ENCODE measurements at places on chromosomes 6 and 20. TPM values are rescaled to one million over a fixed set of nuclear protein-coding genes. Genes with fewer than 3 reads are reported as not detected.

DNA sequence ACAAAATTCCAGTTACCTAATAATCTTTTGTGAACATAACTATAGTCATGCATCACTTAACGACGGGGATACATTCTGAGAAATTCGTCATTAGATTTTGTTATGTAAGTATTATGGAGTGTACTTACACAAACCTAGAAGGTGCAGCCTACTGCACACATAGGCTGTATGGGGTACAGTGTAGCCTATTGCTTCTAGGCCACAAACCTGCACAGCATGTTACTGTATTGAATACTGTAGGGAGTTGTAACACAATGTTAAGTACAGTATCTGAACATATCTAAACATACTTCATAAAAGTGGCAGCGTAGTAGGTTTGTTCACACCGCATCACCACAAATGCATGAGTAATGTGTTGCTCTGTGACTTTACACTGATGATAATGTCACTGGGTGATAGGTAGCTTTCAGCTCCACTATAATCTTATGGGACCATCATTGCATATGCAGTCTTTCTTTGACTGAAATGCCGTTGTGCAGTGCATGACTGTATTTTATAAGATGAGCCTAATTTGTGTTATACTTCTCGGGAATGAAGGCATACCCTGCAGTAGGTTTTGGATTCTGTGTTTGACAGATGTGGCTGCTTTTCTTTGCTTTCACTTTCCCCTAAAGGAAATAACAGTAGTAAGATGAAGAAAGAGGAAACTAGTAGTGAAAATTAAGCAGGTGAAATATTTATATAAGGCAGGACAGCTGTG is 365.6 kb downstream of the FARS2 start:
- peak; percentile 67 for DNase-seq

SCRT2 gene
- total RNA-seq = not detected

VIP gene
- not detected for total RNA-seq

- no peak for DNase-seq
Measured at GRCh38 chr6:105045526-105045925, 88.6 kb downstream of the LIN28B start.

GRCh38 chr6:16092990-16093389 is 35.9 kb upstream of the MYLIP start:
- no peak for DNase-seq

DNA sequence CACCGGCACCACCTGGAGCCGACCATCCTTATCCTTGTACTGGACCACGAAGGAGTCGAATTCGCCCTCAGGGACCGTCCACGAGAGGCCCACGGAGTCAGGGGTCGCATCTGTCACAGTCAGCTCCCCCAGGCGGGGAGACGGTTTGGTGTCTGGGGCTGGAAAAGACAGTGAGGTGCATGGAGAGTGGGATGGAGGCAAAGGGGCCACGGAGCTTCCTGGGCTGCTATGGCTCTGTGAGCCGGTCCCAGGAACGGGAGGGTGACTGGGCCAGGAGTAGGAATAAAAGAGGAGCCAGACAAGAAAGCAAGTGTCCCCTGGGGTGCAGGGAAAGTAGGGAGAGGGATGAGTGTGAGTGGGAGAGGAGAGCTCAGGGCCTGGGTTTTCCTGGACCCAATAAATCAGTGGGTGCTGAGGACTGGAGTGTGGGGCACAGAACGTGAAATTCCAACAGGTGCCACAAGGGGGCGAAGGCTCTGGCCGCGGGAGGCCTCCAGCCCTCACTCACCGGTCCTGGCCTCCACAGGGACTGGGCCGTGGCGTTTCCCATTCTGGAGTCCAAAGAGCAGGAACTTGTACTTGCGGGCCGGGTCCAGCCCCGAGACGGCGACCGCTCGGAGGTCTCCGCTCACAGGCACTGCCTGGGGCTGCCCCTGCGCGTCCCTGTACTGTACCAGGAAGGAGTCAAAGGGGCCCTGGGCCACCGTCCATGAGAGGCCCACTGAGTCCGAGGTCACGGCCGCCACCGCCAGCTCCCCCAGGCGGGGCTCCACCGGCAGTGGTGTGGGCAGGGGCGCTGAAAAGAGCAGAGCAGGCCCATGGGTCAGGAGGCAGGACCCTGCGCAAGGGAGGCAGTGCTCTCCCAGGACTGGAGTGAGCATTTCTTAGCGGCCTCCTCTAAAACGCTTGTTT is 9.9 kb downstream of the CYP21A2 start:
- peak; percentile 49 for DNase-seq

DNA sequence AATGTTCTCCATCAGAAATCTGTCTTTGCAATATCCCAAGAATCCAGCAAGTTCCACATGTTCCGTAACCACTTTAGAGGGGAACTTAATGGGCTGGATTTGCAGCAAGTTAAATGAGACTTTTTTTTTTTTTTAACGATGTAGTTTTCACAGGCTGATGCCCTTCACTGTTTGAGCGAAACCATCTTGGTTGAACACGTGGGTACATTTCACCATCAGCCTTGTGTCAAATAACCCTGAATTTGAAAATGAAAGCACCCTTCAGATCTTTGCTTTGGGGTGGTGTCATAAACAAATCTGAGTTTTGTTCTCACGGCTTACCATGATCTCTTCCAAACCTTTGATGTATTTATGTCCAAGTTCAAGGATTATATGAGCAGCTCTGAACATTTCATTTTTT is 73.7 kb upstream of the EXOC2 start:
- DNase-seq = peak; percentile 39

- no peak for DNase-seq
Measured at GRCh38 chr6:7451326-7451725, 61.7 kb downstream of the RIOK1 start.

Data from CD4-positive, CD25-positive, alpha-beta regulatory T cell (primary cell).